ENCODE measurements at places on chromosomes 16 and 17. TPM values are rescaled to one million over a fixed set of nuclear protein-coding genes. Genes with fewer than 3 reads are reported as not detected.

DNA sequence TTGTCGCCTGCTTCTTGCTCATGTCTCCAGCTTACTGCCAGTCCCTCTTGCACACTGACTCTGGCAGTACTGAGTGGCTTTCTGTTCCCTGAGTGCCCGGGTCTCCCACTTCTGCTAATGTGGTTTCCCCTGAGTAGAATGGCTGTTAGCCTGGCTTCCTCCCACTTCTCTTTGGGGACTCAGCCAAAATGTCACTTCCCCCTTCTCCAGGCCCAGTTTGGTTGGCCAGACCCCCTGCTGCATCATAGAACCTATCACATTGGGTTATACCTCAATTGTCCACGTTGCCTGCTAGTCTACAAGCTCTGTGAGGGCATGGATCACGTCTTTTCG lies 304.4 kb downstream of the HS3ST3B1 start:
- peaks cover 4% of the 10 kb centered on the region for H3K27me3 ChIP-seq
- H3K27ac ChIP-seq = peak overlapping the region; percentile 22

- H3K27ac ChIP-seq = no peak overlapping the region
- H3K4me3 ChIP-seq = no peak overlapping the region
- no peaks in the 10 kb centered on the region for H3K36me3 ChIP-seq
- H3K4me1 ChIP-seq = no peaks in the 10 kb centered on the region
These were observed 25.1 kb upstream of the CCNF start for GRCh38 chr16:2404099-2404498.

DNA sequence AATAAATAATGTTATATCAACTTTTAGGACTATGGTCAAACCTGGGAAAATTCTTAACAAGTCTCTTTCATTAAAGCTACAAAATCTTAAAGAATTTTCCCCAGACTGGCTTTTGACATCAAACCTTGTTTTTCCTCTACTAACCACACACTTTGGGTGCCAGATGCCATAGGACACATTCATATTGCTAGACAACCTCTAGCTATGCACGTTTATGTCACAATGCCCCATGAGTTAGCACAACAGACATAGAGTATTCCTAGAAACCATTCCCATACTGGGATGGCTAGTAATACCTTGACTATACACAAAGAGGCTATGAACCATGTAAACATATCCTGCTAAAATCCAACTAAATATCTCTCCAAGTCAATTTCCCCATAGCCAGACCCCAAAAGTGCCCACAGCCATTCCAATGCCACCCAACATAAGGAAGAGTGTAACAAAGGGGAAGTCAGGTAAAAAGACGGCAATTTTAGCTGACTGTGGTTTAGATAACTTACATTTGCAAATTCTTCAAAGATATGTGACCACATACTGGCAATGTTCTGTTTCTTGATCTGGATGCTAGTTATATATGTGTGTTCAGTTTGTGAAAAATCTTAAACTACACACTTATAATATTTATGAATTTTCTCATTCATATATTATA lies 23.4 kb downstream of the SMURF2 start:
- no peaks in the 10 kb centered on the region for H3K27me3 ChIP-seq
- no peak overlapping the region for H3K27ac ChIP-seq
- no peak overlapping the region for H3K4me3 ChIP-seq
- H3K4me1 ChIP-seq = peaks cover 22% of the 10 kb centered on the region
- DNase-seq = no peak
- H3K36me3 ChIP-seq = no peaks in the 10 kb centered on the region

GRCh38 chr17:68246271-68247028 lies 1.4 kb upstream of the AMZ2 start:
- H3K36me3 ChIP-seq = peaks cover 8% of the 10 kb centered on the region
- no peaks in the 10 kb centered on the region for H3K27me3 ChIP-seq
- peak overlapping the region; percentile 98 for H3K27ac ChIP-seq
- H3K4me3 ChIP-seq = peak overlapping the region; percentile 88
- H3K4me1 ChIP-seq = peaks cover 28% of the 10 kb centered on the region
- DNase-seq = no peak

The IL32 gene
- total RNA-seq = 36.3 TPM

The KRTAP4-6 gene
- total RNA-seq = not detected

The TEPSIN gene
- 15.9 TPM for total RNA-seq

Data from left ventricle myocardium inferior (tissue), 1 donor.